NT2/D1 (cell line): ENCODE measurements at places on chromosomes 2 and 18.

- DNase-seq: no peak
These were observed 136.9 kb upstream of the IL1R2 start for GRCh38 chr2:101854877-101855276.

GRCh38 chr2:55780697-55781096 is 87.1 kb upstream of the PNPT1 start:
- DNase-seq: no peak

- no peak for DNase-seq
These were observed 161.6 kb upstream of the CAPN13 start for GRCh38 chr2:30968660-30969397.

- DNase-seq: no peak
These were observed 275.9 kb upstream of the MAP2 start for GRCh38 chr2:209147981-209148380.

DNA sequence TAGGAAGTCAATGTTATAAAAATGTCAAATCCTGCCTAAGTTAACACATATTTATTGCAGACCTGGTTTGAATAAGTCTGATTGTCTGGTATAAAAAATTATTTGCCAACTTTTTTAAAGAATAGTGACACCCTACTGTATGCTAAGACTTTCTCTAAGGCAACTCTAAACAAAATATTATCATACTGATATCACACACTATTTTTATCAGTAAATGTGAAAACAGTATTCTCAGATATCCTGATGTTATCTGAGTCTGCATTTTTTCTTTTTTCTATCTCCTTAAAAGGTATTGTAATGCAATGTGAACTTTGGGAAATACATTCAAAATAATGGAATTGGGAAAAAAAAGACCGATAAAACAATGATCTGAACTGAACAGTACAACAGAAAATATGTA is 127.1 kb downstream of the DOCK10 start:
- DNase-seq: no peak

DNA sequence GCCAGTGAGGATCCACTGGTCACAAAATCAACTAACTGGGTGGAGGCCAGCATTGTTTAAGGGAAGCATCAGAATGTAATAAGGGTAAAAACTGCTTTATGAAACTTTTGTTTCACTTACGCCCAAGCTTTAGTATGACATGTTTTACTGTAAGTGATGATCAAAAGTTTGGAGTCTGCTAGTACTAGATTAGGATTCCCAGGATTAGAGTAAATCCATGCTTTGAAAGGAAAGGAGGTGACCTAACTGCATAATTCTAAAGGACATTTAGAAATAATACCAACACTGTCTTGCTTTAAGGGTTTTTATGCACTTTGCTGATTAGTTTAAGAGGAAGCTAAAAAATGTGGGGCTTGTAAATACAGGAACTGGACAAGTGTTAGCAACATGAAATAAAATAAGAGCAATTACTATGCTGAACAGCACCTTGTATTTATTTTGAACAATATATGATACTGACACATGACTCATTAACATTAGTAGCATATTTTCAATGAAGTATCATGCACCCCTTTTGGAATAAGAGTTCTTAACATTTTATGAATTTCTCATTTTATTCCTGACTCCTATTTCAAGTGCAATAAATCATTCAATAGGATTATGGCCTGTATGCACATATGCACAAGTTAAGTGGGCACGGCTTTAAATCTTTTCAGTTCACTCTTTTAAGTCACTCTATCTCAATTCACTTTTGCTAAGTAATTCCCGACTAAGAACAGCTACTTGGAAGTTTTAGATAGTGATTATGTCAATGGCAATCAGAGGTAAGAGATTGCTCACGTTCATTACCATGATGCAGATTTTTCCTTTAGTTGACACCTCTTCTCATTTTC is 62.5 kb downstream of the STK39 start:
- DNase-seq: no peak

- no peak for DNase-seq
These were observed 17.5 kb downstream of the TGOLN2 start for GRCh38 chr2:85310330-85310729.

DNA sequence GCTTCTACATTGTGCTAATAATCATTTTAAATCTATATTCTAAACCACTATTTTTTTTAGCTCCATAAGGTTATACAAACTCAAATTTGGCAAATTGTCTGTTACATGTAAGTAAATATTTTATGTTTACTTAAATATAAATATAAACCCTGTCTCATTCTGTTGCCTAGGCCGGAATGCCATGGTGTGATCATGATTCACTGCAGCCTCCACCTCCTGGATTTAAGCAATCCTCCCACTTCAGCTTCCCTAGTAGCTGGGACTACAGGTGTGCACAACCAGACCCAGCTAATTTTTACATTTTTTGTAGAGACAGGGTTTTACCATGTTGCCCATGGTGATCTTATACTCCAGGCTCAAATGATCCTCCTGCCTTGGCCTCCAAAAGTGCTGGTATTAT is 124.7 kb downstream of the MEIS1 start:
- no peak for DNase-seq

DNA sequence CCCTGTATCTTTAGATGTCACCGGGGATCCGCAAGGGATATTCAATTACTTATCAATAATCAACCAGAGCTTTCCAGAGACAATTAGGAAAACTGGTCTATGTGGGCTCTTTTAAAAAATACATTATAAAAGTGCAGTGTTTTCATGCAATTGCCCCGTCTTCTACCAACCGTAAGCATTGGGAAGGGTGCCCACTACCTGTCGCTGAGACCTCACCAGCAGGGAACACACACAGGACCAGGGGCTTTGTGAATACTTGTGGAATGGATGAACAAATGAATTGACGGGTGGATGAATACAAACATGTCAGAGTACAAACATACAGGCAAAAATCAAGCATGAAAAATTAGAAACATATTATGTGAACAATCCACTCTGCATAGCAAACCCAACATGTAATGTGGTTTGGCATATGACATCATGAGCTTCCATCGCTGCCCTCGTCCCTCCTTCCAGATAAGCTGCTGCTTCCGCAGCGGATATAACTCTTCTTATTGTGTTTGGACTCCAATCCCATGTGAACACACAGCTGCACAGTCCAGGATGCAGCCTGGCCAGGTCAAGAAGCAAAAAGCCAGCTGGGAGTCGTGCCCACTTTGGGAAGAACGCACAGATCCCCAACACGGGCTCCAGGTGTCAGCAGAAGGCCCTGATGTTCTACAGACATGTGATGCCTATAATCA is 5.3 kb downstream of the FHL2 start:
- no peak for DNase-seq

- DNase-seq: no peak
These were observed 14.5 kb upstream of the SLC8A1 start for GRCh38 chr2:40466332-40466906.
